ENCODE measurements at places on chromosomes 12 and 14.

DNA sequence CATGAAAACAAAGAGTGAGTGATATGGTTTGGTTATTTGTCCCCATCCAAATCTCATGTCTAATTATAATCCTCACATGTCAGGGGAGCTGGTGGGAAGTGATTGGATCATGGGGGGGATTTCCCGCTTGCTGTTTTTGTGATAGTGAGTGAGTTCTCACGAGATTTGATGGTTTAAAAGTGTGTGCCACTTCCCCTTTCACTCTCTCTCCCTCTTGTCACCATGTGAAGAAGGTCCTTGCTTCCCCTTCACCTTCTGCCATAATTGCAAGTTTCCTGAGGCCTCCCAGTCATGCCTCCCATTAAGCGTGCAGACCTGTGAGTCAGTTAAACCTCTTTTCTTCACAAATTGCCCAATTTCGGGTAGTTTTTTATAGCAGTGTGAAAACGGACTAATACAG is 2.1 kb upstream of the ATXN7L3B start:
- no peak for DNase-seq

DNA sequence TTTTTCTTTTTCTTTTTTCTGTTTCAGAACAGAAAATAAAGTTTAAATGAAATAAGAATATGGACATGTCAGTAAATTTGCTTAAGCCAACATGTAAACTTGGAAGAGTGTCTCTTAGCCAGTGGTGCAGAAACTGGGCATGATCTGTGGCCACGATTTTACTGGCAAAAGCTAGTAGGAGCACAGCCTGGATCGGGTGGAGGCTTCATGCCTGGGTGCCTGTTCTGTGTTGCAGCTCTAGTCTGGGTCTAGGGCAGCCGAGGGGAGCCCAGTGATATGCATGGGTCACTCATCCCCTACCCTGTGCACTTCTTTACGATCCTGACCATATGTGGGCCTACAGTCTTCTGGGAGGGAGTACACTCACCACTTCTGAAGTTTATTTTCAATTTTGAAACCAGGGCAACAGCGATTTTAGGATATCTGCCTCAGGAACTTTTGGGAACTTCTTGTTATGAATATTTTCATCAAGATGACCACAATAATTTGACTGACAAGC is 45.6 kb upstream of the SMCO2 start:
- no peak for DNase-seq

GRCh38 chr12:54968181-54968730 is 16.3 kb downstream of the TESPA1 start:
- no peak for DNase-seq

- DNase-seq = no peak
These were observed 27.0 kb upstream of the ESRRB start for GRCh38 chr14:76348898-76349297.

- DNase-seq = no peak
These were observed 17.7 kb downstream of the SLC11A2 start for GRCh38 chr12:51008329-51009055.

- no peak for DNase-seq
These were observed 92.9 kb downstream of the ATP23 start for GRCh38 chr12:58034311-58034710.

DNA sequence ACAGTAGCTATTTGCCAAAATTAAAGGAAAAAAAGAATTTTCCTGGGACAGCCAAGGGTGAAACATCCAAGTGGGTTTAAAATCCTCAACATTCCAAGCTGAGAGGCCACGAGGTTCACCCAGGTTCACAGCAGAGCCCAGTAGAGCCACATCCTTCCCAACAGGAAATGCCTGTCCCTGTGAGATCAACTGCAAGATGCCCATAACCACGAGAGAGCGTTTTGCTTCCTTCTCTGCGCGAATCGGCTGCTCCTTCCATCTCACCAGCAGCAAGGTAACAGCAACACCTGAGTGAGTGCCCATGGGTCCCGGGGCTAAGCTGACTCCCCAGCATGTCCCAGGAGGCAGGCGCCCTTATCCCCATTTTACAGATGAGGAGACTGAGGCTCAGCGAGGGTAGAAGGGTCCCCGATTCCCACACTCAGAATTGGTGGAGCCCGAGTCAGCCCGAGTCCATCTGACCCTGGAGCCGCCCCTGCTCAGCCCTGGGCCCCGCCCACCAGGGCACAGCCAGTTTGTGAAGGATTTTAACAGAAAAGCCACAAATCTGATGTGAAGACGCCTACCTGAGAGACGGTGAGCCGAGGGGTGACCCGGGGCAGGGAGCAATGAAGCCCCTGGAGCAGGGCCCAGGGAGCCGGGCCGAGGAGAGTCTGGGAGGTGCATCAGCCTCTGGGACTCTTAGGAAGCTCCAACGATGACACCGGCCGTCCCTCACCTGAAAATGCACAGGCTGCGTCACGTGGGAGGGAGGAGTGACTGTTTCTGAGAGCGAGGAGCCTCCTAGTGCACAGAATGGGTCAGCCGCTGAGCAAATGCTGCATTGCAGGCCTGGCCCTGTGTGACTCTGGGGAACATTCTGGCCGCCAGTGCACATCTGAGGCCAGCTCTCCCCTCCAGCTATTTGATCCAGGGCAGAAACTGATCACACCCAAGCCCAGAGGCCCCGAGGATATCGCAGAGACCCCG is 236.9 kb upstream of the SFSWAP start:
- DNase-seq = no peak

DNA sequence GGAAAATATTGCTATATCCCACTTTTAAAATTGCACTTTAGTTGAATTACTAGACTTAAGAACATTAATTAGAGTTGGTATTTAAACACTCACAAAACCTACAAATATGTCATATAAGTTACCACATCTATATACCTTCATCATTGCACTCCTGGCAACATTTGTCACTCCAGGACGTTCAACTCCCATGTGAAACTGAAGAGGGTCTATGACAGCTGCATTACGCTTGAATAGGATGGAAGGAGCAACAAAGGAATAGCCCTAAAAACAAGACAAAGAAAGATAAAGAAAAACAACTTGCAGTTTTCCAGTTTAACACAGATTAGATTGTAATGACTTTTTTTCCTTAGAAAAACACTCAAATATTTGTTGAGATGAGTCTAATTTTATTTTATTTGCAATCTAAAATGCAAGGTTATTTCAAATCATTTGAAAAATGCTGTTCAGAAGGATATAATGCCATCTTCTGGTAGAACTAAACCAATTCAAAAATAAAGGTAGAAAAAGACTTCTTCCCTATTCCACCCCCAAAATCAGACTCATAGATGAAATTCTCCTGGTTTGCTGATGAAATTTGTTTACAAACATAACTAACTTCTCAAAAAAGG is 84.3 kb upstream of the TTC7B start:
- no peak for DNase-seq

- DNase-seq = no peak
These were observed 43.1 kb downstream of the LTBP2 start for GRCh38 chr14:74568911-74569310.

GRCh38 chr14:68173227-68173972 is 353.8 kb downstream of the RAD51B start:
- DNase-seq = no peak

DNA sequence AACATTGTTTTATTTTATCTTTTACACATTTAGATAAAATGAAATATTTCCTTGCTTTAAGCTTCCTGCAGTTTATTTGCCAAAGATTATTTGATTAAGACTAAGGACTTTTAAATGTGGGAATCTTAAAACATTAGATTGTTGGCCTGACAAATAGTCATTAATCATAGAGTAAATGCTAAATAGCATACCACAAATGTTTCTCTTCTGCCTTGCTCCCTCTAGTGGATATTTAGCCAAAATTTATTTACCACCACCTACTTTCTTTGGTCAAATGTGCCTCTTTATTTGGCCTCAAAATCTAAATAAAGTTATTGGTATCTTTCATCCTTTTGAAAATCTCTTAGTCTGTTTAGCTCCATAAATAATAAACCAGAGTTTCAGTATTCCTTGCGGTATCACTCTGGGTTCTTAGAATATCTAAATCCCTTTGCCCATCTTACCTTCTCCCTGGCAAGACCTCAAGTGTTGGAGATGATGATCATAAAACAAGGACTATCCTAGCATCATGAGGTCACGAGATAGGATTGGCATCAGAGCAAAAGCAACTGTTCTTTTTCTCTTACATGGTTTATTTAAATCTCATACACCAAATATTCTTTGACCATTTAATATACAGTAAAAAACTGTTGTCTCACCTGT is 150.6 kb upstream of the AEBP2 start:
- DNase-seq = peak; percentile 40

DNA sequence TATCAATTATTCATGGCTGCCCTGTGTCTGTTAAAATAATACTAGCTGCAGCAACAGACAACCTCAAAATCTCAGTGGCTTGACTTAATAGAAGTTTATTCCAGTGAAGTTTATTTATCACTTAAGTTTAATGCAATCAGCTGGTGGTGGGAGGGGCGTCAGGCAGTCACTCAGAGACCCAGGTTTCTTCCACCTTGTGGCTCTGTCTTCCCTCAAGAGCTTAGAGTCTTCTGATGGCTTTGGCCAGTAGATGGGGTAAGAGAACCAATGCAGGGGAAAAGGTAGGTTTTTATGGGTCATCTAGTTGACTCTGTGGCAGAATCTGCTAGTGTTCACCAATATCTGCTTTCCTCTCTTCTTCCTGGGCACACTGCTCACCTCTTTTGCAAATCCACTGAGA is 668.9 kb downstream of the AACS start:
- DNase-seq = no peak

GRCh38 chr14:50524060-50524459 is 8.3 kb downstream of the MAP4K5 start:
- DNase-seq = no peak

GRCh38 chr12:45400991-45401390 is 185.1 kb downstream of the ANO6 start:
- peak; percentile 34 for DNase-seq
